ENCODE measurements at places on chromosomes 5 and 9.

DNA sequence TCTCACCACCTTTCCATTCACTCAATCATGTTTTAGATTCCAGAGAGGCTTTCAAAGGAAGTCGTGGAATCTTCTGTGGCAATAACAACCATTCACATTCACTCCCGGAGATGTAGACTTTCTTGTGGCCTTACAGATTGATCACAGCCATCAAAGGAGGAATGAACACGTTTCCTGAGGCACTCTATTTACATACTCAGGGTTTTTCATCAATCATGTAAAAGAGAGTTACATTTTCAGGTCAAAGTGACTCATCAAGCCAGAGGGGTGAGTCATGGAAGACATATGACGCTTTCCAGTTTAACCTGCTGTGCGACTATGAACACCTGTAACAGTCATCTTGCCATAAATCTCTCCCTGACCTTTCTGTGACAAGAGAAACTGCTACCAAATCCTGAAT, 39.3 kb upstream of the RAD23B start:
- no peak for DNase-seq

- DNase-seq: no peak
These were observed 179.7 kb upstream of the ISL1 start for GRCh38 chr5:51203598-51203997.

DNA sequence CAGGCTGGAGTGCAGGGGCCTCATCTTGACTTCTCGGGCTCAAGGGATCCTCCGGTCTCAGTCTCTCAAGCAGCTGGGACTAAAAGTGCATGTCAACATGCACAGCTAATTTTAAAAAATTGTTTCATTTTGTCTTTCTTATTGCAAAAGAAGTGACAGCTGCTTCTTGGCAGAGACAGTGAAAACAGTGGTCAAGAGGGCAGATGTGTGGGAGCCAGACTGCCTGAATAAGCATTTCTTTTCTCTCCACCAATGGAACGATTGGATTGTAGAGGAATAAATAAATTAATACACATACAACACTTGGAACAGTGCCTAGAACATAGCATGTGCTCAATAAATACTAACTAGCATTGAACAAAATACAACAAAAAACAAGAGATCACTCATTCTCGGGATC, 27.4 kb upstream of the KIF4B start:
- no peak for DNase-seq

- DNase-seq: no peak
These were observed 930.8 kb upstream of the CDH9 start for GRCh38 chr5:27969157-27969556.

DNA sequence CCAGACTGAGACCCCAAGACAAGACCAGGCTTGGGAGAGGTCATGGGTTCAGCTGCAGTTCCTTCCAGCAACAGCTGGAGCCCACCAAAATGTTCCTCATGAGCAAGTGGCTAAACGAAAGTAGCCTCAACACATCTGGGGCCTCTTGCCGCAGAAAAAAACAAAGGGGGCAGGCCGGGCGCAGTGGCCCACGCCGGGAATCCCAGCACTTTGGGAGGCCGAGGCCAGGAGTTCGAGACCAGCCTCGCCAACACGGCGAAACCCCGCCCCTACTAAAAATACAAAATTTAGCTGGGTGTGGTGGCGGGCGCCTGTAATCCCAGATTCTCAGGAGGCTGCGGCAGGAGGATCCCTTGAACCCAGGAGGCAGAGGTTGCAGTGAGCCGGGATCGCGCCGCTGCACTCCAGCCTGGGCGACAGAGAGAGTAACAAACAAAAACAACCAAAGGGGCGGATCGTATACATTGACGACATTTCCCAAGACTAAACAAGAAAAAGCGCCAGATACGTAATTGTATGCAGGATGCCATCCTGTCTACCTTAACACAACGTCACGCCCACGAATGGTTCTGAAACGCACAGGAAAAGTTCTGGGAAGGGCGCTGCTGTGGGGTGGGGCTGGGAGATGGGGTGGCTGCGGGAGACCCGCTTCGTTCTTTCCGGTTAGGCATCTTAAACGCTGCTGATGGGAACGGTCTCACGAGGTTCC, 1.7 kb downstream of the INPP5E start:
- DNase-seq: no peak

DNA sequence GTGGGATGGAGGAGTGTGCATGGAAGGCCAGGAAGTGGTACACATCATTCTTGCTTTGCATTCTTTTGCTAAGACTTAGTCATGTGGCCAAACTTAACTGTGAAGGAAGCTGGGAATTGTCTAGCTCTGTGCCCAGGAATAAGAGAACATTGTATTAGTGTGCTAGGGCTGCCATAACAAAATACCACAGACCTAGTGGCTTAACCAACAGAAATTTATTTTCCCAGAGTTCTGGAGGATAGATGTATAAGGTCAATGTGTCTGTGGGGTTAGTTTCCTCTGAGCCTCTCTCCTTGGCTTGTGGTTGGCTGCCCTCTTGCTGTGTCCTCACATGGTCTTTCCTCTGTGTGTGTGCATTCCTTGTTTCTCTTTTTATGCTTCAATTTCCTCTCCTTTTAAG, 32.4 kb downstream of the NNT start:
- DNase-seq: no peak

GRCh38 chr5:58002323-58002722, 457.6 kb downstream of the PLK2 start:
- no peak for DNase-seq

GRCh38 chr5:172454358-172455086, at the start of gene SH3PXD2B:
Gene SH3PXD2B, minus strand, starts transcription at chr5:172454525. Its CDS starts 173 bp downstream, at chr5:172454352.
- no peak for DNase-seq

DNA sequence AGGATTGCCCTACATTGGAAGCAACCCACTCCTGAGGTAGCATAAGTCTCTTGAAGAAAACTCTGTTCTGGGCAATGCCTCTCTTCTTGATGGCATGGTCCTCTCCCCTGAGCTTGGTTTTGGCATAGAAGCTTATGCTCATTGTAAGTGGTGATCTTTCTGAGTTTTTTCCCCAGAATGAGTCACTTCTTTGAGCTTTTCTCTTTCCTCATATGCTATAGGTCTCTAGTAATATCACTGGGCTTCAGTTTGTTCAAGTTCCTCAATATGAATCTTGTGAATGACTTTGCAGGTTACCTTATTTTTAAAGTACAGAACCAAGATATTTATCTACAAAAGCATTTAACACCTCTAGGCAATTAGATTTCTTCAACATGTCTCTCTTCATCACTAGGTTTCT, 76.5 kb upstream of the ATG10 start:
- DNase-seq: no peak

GRCh38 chr9:125475385-125475784, 213.8 kb downstream of the GAPVD1 start:
- no peak for DNase-seq

GRCh38 chr9:16022228-16022627, 469.4 kb downstream of the CCDC171 start:
- DNase-seq: no peak
